ENCODE measurements at places on chromosomes 16 and 17.

DNA sequence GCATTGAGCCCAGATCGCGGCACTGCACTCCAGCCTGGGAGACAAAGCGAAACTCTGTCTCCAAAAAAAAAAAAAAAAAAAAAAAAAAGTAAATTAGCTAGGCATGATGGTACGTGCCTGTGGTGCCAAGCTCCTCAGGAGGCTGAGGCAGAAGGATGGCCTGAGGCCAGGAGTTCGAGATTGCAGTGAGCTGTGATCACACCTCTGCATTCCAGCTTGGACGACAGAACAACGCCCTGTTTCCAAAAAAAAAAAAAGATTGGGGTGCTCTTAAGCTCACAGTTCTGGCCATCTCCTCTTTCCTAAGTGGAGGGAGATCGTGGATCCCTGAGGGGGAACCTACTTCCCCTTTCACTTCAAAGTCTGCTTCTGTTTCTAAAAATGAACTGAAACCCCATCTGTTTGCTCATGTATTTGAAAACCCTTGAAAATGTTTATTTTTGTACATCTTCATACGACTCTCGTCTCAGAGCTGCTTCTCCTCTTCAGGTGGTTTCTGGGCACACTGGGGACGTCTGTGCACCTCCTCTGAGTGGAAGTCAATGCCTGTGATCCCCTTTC is 138.8 kb downstream of the PRKCA start:
- no peak for DNase-seq

- DNase-seq: no peak
These were observed 2.5 kb downstream of the TK1 start for GRCh38 chr17:78184351-78184750.

DNA sequence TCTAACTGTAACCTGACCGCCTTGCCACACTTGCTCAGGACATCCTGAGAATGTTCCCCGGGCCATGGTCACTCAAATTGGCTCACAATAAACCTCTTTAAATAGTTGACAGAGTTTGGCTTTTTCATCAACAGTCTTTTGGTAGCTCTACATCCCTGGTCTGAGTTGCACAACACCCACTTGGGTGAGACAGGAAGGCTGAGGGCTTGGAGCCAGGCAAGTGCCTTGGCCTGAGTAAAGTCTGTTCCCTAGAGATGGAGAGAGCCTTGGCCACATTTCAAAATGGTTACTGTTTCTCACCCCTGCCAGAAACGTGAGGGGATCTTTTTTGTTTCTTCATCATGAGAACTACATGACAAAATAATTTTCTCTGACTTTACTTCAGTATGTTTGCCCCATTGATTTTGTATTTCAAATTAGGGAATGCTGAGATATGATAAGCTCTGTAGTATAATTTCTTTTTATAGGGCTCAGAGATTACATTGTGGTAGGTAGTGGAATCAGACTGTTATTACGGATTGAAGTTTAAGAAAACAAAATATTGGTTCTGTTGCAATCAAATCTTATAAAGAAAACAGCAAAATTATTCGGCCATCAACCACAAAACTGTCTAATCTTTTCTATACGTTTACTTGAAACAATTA is 53.9 kb upstream of the NETO2 start:
- DNase-seq: no peak

DNA sequence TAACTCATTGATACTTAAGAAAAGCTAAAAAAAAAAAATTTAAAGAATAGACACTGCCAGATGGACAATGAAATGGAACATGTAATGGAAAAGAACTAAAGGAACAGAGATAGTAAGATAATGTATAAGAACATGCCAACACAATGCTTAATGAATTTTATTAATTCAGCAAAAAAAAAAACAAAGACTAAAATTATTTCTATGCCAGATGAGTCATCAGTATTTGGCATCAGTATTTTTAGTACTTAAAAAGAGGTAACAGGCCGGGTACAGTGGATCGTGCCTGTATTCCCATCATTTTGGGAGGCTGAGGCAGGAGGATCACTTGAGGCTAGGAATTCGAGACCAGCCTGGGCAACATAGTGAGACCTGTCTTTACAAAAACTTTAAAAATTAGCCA is 168.5 kb downstream of the CYB561 start:
- DNase-seq: no peak

DNA sequence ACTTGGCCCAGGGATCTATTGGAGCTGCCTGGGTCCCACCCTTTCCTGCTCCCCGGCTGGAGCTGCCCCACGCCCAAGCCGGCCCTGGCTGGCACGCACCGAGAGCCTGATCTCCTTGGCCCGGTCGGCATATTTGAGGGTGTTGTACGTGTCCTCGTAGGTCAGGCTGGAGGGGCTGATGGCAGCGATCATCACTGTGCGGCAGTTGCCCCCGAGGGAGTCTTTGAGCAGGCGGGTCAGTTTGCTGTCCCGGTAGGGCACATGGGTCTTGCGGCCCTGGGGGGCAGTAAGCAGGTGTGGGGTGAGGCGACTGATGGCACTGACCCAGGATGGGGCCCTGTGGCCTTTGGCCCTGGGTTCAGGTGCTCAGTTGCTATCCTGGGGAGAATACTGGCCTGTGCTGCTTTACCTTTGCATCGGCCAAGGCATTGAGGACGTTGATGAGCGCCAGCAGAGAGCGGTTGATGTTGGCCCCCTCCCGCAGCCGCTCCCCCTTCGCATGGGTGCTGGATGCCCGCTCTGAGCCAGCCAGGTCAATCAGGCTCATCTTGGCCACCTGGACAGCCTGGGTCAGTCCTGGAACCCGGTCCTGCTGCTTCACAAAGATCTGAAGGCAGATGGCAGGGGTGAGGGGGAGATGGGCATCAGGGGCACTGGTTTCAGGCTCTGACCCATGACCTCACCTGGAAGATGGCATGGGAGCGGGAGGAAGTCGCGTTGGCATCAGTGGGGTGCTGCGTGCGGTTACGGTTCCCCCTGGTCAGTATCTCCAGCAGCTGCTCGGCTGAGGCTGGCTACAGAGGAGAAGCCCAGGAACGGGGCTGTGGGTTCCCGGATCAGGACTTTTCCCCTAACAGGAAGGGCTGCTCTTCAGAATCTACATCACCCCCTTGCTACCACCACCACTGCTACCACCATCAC is 13.5 kb downstream of the KIF18B start:
- DNase-seq: no peak

DNA sequence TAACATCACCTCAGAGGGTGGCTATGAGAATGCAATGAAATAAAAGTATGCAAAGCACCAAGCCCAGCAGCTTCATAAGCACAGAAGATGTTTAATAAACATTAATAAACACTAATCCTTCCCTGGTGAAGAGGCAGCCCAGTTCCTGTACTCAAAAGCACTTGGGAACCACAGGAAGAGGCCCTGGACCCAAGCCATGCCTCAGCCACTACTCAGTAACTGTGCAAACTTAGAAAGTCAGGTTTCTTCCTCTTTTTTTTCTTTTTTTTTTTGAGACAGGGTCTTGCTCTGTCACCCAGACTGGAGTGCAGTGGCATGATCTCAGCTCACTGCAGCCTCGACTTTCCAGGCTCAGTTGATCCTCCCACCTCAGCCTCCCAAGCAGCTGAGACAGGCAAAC is 5.3 kb downstream of the ARHGAP17 start:
- no peak for DNase-seq

DNA sequence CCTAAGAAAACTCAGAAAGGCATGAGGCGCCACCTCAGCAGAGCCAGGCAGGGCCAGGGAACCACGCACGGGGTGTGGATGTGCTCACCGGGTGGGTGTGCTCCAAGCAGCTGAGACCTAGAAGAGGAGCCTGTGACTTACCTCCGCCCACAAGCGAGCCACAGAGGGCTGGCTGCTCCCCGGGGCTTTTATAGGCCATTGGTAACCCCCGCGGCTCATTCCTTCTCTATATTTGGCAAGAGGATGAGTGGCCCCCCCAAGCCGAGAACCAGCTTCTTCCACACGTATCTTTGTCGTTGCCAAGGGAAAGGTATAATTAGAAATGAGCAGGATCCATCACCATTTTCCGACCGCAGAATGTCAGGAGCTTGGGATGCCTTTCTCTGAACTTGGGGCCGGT is at the start of gene MYH3:
Gene MYH3 (minus strand): TSS at position 162 of the 400 bp plus-strand sequence. CDS start 2,245 bp downstream, outside the sequence.
- DNase-seq: no peak

GRCh38 chr17:77394540-77395295 is 253.9 kb downstream of the SEC14L1 start:
- no peak for DNase-seq

GRCh38 chr17:76384987-76385891 is 830 bp downstream of the SPHK1 start:
- peak; percentile 27 for DNase-seq

DNA sequence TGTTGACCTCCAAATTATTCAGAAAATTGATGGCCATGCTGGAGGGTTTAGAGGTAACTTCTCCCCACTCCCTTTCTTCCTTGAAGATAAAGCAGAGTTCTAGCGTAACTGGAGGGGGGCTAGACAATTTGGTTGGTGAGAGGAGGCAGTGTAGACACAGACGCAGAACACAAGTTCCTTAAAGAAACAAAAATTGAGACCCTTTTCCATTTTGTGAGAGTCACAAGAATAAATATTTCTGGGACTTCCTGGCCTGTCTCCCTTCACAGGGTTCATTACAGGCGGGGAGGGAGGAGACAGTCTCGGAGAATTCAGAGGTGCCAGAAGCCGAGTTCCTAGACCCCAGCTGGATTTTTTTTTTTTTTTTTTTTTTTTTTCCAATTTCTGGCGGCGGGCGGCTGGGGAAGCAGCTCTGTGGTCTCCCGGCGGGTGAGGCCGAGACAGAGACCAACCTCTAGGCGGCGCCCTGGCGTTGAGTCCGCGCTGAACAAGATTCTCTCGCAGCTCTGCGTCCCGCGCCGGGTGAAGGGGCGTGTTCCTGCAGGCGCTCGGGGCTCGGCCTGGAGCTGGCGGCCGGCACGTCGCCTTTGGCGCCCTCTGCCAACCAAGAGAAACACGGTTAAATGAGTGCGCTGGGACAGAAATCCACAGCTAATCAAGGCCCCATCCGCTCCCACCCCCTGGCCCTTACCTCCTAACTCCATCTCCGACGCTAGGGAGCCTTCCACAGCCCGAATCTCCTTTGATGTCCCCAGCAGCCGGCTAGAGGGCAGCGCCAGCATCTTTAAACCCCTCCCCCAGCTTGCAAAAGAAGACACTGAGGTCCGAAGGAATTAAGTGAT is 10.2 kb upstream of the HOXB9 start:
- DNase-seq: peak; percentile 66

DNA sequence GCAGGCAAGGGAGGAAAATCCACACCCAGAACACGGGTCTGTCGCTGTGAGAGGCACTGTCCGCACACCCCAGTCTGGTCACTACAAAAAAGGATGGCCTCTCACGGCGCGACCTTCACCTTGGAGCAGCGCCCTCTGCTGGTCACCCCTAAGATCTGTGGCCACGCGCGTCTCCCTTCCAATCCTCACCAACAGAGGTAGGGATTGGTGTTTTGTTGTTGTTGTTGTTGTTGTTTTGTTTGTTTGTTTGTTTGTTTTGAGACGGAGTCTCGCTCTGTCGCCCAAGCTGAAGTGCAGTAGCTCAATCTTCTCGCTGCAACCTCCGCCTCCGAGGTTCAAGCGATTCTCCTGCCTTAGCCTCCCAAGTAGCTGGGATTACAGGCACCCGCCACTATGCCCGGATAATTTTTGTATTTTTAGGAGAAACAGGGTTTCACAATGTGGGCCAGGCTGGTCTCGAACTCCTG is 15.0 kb upstream of the C17orf58 start:
- peak; percentile 59 for DNase-seq

GRCh38 chr17:47176389-47176826 is 12.7 kb downstream of the CDC27 start:
- no peak for DNase-seq

DNA sequence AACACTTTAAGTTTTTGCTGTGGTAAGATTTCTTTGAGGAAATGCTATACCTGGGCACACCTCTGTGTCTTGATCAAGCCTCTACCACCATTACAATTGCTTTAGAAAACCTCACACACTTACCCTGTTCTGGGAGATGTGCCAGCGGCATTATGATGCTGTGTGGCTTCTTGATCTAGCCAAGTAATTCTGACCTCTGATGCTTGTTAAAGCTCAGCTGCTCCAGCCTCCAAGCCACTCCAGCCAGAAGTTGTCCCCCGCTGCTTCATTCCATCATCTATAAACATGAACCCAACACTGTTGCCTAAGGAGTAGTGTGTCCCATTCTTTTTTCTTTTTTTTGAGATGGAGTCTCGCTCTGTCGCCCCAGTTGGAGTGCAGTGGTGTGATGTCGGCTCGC is 60.1 kb downstream of the CYLD start:
- DNase-seq: no peak

DNA sequence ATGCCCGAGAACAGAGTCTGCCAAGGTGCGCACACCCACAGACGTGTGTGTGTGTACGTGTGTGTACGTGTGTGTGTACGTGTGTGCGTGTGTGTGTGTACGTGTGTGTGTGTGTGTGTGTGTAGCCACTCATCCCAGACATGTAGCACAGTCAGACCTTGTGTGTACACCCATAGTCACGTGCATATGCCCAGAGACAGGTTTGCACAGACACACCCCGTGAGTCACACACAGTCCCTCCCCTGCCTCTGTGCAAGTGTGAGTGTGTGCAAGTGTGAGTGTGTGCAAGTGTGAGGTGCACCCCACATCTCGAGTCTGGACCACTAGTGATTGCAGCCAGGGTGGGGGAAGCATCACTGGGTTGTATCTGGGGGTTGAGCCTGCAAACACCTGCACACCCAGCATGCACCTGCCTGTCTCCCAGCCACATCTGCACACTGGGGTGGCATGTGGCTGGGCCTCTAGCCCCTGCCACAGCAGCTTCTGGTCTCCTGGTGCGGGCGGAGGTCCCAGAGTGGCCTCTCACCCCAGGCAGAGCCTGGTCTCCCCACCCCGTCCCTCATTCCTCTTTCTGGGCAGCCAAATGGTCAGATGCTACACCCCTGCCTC is 23.6 kb downstream of the BAHCC1 start:
- no peak for DNase-seq

DNA sequence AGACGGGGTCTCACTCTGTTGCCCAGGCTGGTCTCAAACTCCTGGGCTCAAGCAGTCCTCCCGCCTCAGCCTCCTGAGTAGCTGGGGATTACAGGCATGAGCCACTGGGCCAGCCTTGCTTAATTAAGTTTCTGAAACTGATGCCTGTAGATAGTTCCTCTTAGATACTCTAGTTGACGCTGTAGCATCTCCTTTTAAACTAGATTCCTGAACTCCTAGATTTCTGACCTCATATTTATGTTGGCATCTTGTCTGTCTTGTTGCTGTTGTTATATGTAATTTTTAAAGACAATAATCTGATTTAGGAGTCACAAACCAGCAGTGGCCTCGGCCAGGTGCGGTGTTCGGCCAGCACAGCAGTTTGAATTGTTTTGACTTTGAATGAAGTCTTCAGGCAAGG is 37.5 kb downstream of the DHRS7B start:
- DNase-seq: no peak

- no peak for DNase-seq
These were observed 13.3 kb upstream of the FZD2 start for GRCh38 chr17:44543905-44544523.

- DNase-seq: no peak
These were observed 1.3 kb downstream of the ADGRG1 start for GRCh38 chr16:57629516-57630406.

DNA sequence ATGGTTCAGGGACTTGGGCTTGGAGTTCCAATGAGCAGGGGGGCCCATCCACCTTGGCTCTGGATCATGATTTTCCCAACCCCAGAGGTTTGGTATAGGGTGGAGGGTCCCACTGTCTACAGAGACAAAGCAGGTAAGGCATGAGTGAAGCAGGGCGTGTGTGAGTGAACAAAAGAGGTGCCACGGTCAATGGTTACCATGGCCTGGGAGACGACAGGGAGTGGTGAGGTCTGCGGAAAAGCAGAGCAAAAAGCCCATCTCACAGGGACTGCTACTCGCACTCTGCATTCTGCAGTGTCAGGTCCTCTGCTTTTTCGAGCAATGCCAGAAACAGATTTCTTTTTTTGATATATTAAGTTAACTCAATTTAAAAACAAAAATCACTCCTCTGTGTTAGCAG is 24.6 kb downstream of the MYH11 start:
- DNase-seq: no peak

Data from CD4-positive, alpha-beta T cell treated with Interleukin-21 for 1 hour (primary cell).